ENCODE measurements at places on chromosomes 11 and 22.

DNA sequence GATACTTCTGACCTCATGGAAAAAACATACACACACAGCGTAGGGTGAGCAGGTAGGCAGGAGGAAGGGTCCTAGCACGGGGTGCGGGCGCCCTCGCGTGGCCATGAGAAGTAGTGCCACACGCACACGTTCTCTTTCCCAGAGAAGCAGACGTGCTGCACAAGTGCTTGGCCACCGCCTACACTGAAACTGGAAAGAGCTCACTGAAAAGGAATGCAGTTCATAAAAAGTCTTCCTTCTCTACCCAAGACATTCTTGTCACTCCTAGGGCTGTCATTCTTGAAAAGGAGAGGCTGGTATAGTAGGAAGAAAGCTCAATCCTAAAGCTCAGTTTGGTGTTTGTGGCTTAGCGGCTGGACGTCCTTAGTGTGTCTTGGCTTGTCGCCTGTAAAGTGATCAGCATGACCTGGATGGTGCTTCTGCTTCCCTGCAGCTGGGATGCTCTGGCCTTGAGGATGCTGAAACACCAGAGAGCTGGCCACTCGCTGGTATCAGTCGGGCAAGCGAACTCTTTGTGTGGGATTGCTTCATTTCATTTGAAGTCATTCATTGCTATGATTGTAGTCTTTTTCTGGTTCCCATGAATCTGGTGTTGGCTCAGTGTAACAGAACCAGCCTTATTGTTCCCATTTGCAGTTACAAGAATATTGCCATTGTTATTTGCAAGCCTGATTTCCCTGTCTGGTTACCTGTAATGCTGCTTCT is 303.8 kb downstream of the NTM start:
- DNase-seq, result peak; percentile 25

DNA sequence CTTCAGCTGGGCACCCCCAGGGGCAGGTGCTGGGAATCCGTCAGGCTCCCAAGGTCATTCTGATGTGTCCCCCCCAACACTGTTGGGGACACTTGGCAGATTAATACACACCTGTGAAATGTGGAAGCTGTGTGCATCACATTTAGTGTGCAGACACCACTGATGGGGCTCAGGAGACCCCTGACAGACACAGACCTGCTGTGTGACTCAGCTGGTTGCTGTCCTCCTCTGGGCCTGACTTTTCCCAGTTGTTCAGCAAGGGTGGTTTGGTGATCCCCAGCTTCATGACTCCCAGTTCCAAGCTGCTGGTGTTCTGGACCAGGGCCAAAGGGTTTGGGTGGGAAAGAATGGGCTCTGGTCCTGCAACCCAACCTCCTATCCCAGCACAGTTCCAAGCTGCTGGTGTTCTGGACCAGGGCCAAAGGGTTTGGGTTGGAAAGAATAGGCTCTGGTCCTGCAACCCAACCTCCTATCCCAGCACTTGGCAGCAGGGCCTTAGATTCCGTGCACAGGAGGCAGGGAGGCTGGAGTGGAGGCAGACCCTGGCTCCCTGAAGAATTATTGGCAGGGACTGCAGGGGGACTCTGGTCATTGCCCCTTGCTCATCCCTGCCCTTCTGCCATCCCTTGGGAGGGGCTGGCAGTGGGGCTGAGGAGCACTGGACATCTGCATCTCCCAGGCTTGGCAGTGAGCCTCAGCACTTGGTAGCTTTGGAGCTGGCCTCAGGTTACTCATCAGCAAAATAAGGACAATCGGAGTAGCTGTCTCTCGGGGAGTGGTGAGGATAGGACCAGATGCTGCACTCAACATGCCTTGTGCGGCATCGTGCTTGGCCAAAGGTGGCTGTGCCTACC is 8.4 kb upstream of the OMP start:
- DNase-seq, result no peak

DNA sequence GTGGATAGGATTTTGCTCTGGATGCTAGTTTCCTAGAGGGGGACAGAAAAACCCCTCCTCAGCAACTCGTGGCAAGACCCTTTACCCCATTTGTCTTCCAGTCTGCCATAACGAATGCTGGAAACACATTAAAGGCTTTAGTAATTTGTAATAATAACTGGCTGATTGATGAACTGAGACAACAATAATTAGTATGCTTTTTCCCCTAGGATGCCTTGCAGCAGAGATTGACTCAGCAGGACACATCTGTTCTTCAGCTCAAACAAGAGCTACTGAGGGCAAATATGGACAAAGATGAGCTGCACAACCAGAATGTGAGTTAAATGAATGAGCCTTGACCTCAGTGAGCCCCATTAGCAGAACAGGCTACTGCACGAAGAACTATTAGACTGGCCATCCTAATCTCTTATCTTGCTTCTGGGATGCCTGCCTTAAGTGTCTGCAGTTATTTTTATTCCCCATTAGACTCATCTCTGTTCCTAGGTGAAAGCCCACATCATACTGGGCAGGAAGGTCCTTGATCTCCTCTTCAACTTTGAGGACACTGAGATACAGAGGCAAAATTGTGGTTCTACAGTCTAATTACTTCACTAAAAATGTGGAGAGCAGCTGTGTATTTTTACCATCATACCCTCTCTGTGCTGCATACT is 32.9 kb upstream of the DLAT start:
- DNase-seq, result no peak

- no peak for DNase-seq
Measured at GRCh38 chr11:10485646-10486045, 30.6 kb downstream of the AMPD3 start.

DNA sequence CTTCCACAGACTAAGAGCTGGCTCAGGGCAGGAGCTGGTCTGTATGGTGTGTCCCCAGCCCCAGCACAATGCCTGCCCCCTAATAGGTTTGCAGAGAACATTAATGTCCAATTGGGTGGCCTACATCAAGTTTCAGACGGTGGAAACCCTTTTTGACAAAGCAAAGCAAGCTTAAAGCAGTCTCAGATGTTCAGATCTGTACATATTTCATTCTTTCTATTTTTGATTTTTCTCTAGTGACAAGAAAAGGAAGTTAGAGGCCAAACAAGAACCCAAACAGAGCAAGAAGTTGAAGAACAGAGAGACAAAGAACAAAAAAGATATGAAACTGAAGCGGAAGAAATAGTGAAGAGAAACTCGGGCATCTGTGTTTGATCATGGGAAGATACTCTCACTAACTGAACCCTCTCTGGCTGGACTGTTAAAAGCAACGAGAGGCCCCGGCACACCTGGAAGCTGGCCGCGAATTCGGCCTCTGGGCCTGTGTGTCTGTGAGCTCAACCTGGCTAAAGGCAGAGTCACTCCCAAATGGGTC is 40.5 kb downstream of the NAT10 start:
- no peak for DNase-seq

GRCh38 chr11:120136356-120136755 is 1.6 kb downstream of the TRIM29 start:
- no peak for DNase-seq
